ENCODE measurements at places on chromosomes 4 and X. TPM values are rescaled to one million over a fixed set of nuclear protein-coding genes. Genes with fewer than 3 reads are reported as not detected.

- DNase-seq: no peak
These were observed 48.5 kb downstream of the SLC9A7 start for GRCh38 chrX:46710425-46710824.

DNA sequence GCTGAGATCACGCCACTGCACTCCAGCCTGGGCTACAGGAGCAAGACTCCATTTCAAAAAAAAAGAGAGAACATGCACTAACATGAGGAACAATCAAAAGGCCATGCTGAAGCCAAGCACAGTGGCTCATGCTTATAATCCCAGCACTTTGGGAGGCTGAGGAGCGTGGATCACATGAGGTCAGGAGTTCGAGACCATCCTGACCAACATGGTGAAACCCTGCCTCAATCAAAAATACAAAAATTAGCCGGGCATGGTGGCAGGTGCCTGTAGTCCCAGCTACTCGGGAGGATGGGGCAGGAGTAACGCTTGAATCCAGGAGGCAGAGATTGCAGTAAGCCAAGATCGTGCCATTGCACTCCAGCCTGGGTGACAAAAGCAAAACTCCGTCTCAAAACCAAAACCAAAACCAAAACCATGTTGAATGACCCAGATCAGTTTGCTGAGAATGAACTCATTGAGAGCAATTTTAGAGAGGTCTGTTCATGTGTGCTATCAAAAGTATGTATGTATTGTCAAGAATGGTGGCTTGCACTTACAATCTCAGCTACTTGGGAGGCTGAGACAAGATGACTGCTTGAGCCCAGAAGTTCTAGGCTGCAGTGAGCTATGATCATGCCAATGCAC, 44.8 kb downstream of the PDS5A start:
- DNase-seq: no peak

- DNase-seq: no peak
These were observed 137.9 kb upstream of the ZXDB start for GRCh38 chrX:57453901-57454300.

TKTL2 gene
- total RNA-seq: not detected

- no peak for DNase-seq
These were observed 218.5 kb upstream of the AFF2 start for GRCh38 chrX:148281920-148282319.

- no peak for DNase-seq
These were observed 2182.9 kb upstream of the TENM3 start for GRCh38 chr4:180060159-180060889.

GRCh38 chrX:13090339-13091110, 46.1 kb upstream of the FAM9C start:
- no peak for DNase-seq

DNA sequence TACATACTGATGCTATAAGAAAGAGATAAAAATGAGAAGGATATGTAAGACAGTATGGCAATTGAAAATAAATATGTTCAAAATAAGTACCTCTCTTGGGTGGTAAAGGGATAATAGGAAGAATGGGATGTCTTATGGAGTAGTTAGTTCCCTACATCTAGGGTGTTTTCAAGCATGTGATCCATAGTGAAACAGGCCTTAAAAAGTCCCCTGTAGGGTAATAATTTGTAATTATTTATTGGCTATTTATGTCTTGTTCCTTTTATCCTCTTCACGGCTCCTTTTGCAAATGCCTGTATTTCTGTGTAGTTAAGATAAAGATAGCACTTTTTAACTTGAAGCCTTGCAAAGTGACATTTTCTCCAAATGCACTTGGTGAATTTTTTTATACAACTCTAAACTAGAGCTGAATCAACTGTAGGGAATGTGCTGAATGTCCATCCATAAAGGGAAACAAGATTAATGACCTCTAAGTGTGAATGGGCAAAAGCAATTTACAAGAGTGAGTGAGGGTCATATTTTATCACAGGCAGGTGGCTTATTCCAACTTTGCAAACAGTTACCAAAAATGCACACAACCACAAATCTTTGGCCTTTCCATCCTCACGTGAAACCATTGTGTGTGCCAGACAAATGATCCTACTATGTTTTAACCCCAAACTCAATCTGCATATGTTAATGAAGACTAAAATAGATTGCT, 299.0 kb downstream of the KCNIP4 start:
- no peak for DNase-seq
